ENCODE measurements at places on chromosomes 2 and 18. TPM values are rescaled to one million over a fixed set of nuclear protein-coding genes. Genes with fewer than 3 reads are reported as not detected.

DNA sequence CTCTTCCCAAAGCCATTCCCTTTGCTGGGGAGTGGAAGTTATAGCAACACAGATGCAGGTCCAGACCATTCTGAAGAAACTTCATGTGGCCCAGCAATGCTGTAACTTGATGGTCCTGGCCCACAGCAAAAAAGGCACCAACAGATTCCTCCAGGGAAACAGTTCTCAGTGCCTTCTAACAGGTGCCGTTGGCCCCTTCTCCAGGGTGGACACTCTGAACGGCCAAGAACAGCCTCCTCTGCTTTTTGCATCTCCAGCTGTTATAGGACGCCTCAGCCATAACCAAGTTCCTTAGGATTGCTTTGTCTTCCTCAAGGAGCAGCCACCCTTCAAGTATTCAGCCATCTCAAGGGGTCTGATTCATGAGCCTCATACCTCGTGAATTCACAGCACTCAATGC lies 38.0 kb downstream of the MARCO start:
- H3K36me3 ChIP-seq: no peaks in the 10 kb centered on the region
- H3K27me3 ChIP-seq: peaks cover 6% of the 10 kb centered on the region
- H3K4me1 ChIP-seq: no peaks in the 10 kb centered on the region
- DNase-seq: no peak
- no peak overlapping the region for H3K4me3 ChIP-seq
- no peak overlapping the region for H3K27ac ChIP-seq

- no peak overlapping the region for H3K27ac ChIP-seq
- peaks cover 19% of the 10 kb centered on the region for H3K27me3 ChIP-seq
- DNase-seq: no peak
- no peak overlapping the region for H3K4me3 ChIP-seq
- no peaks in the 10 kb centered on the region for H3K36me3 ChIP-seq
Measured at GRCh38 chr2:111671426-111672150, 212.4 kb downstream of the ANAPC1 start.

GRCh38 chr2:161049559-161049958 lies 110.7 kb upstream of the TANK start:
- H3K4me1 ChIP-seq: no peaks in the 10 kb centered on the region
- no peak overlapping the region for H3K27ac ChIP-seq
- no peak overlapping the region for H3K4me3 ChIP-seq
- peaks cover 50% of the 10 kb centered on the region for H3K27me3 ChIP-seq

LRRC30 gene
- total RNA-seq: not detected

WDR7 gene
- 25.9 TPM for total RNA-seq

SNORC gene
- 4.1 TPM for total RNA-seq

ACMSD gene
- not detected for total RNA-seq

SGPP2 gene
- total RNA-seq: 20.9 TPM

CCDC68 gene
- total RNA-seq: not detected

NFU1 gene
- 61.2 TPM for total RNA-seq

GPR39 gene
- total RNA-seq: not detected

GPR45 gene
- total RNA-seq: not detected

Measured in activated T-cell treated with anti-CD3 and anti-CD28 coated beads, Interleukin-2, amount 50 U/mL, for 72 hours (primary cell).